ENCODE measurements at places on chromosomes 1 and 21.

- no peak for DNase-seq
Observed at GRCh38 chr1:233078396-233078795, 128.0 kb downstream of the NTPCR start.

DNA sequence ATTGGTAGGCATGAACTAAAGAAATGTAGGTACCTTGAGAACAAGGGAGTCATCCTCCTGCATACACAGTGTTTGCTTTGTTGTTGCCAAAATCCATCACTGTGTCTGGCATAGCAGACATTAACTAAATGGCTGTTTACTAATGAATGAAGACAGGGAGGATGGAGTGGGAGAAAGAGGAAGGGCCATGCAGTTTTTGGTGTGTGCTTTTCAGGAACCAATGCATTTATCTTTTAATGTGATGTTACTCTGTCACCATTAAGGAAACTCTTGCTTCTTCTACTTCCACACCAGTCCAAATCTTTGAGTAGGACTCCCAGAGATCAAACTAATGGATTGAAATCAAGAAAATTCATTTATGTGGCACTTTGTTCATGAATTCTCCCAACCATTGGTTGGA is 55.6 kb upstream of the DUSP10 start:
- no peak for DNase-seq

GRCh38 chr1:11942280-11942679 is 7.8 kb downstream of the PLOD1 start:
- DNase-seq: no peak

DNA sequence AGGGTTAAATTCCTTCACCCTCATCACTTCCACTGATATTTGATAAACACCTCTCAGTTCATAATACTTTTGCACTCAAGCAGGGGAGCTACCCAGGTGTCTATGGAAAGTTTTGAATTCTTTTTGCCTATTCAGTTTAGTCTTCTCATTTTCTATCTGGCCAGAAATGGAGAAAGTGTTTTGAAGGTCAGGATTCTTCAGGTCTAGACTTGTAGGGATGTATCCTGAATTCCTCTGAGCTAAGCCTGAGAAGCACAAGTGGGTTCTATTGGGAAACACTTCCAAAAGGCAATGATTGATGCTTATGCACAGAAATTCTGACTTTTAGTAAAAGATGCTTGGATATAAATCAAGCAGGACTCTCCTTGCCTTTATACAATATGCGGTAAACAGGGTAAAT is 217.8 kb upstream of the HOOK1 start:
- no peak for DNase-seq

GRCh38 chr1:207241164-207241934 is 80.1 kb upstream of the CD55 start:
- no peak for DNase-seq

Measured in activated CD8-positive, alpha-beta memory T cell treated with anti-CD3 and anti-CD28 coated beads, Interleukin-2, amount 10 ng/mL, durations not matched to agents 7 days and 5 days (primary cell).